ENCODE measurements at places on chromosomes 4 and X. TPM values are rescaled to one million over a fixed set of nuclear protein-coding genes. Genes with fewer than 3 reads are reported as not detected.

The SYNPO2 gene
- 1.1 TPM for total RNA-seq

The UBE2D3 gene
- total RNA-seq: 370 TPM

The RAP1GDS1 gene
- 67.8 TPM for total RNA-seq

The RASSF6 gene
- not detected for total RNA-seq

The NPFFR2 gene
- 5.3 TPM for total RNA-seq

The JAKMIP1 gene
- total RNA-seq: not detected

The TMPRSS11A gene
- not detected for total RNA-seq

The MTHFD2L gene
- total RNA-seq: 13.6 TPM

The SORCS2 gene
- 1.3 TPM for total RNA-seq

The RBM41 gene
- 19.5 TPM for total RNA-seq

The GPR82 gene
- total RNA-seq: not detected

The FAM9C gene
- total RNA-seq: not detected

The GAGE13 gene
- not detected for total RNA-seq

The SUPT20HL1 gene
- total RNA-seq: not detected

The SPACA5 gene
- not detected for total RNA-seq

The ARMCX4 gene
- total RNA-seq: 17.9 TPM

The FHDC1 gene
- 0.90 TPM for total RNA-seq

The HMX1 gene
- total RNA-seq: not detected

The TMEM35A gene
- total RNA-seq: 2.6 TPM

The PNMA6F gene
- total RNA-seq: not detected

The PDLIM3 gene
- 0.67 TPM for total RNA-seq

The TLR3 gene
- not detected for total RNA-seq

The ALG13 gene
- 29.0 TPM for total RNA-seq

The MAB21L2 gene
- not detected for total RNA-seq

The COL4A5 gene
- total RNA-seq: 54.6 TPM

The CFP gene
- total RNA-seq: 27.5 TPM

The PWWP3B gene
- 0.21 TPM for total RNA-seq

The PRRG1 gene
- total RNA-seq: 16.5 TPM

The MCTS1 gene
- 34.7 TPM for total RNA-seq

The GRID2 gene
- total RNA-seq: 11.6 TPM

The LRP2BP gene
- 0.92 TPM for total RNA-seq

The TCEAL8 gene
- total RNA-seq: 81.2 TPM

The PPP4R3C gene
- not detected for total RNA-seq

The MAOA gene
- 1.6 TPM for total RNA-seq

The ZNF157 gene
- 0.67 TPM for total RNA-seq

The ADGRL3 gene
- total RNA-seq: 44.8 TPM

The CABS1 gene
- not detected for total RNA-seq

The AKAP17A gene
- total RNA-seq: 25.9 TPM

The CHST7 gene
- total RNA-seq: 54.6 TPM

The ZIC3 gene
- 4.6 TPM for total RNA-seq

The XAGE1B gene
- total RNA-seq: not detected

The DDIT4L gene
- total RNA-seq: 3.4 TPM

The RTL5 gene
- total RNA-seq: 8.5 TPM

The DUSP9 gene
- total RNA-seq: not detected

Measured in endothelial cell (in vitro differentiated cells).